Stimulated activated CD8-positive, alpha-beta memory T cell treated with anti-CD3 and anti-CD28 coated beads, Interleukin-2, amount 100 ng/mL, for 1 hour (primary cell): ENCODE measurements at places on chromosomes 5 and 9.

DNA sequence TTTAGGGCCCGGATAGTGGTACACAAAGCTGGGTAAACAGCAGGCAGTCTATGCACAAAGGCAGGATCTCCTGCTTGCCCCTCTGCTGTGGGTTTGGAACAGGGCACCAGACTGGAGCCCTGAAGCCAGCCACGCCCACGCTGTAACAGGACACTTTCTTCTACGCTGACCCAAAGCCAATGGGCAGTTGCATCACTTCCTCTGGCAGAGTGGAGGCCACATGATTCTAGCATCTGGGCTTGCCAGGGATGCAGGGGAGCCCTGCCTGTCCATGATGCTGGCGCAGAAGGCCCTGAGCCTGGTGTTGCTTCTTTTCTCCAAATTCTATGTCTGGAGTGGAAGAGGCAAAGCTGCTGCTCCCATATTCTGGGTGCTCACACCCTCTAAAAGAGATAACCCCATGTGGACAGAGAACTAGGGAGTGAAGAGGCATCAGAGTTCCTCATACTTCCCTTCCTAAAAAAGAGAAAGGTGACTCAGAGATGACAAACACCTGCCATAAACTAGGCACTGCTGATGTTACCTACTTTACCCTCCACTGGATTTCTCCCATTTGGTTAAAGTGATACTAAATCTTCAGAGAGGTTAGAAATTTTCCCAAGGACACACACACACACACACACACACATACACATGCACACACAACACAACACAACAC lies 260.3 kb upstream of the KLF4 start:
- no peak for DNase-seq

GRCh38 chr5:68272289-68272688 lies 56.7 kb downstream of the PIK3R1 start:
- no peak for DNase-seq

- DNase-seq: no peak
Observed at GRCh38 chr5:68730220-68730978, 363.4 kb upstream of the SLC30A5 start.

DNA sequence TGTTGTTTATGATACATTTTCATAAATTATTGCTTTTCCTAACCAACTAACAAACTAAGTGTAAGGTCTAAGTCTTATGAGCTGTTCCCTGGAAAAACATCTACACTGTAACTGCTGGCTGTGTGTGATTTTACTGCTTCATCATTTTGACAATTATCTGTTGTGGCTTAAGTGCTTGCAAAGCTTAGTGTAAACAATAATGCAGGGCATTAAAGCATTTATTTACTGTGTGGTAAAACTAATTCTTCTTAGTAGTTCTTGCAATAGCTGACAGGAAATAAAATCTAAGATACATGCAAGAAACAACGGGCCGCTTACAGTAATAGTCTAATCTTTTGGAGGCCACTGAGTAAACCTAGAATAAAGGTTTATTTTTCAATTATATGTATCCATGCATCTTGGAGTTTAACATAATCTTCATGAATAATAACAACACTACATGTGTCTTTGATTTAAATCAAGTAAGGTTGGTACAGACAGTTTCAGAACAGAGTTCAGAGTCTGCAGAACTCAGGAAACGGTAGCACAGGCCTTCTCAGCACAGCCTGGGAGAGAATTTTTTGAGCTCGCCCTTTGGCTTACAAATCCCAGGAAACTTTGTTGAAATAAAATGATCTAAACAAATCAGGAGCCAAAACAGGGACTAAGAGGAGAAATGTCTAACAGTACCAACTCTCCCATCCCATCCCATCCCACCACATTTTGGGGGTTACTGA lies 473.1 kb downstream of the NR2F1-AS1 start:
- DNase-seq: no peak

- no peak for DNase-seq
Observed at GRCh38 chr9:18610956-18611355, 137.0 kb downstream of the ADAMTSL1 start.

- no peak for DNase-seq
Observed at GRCh38 chr9:131222460-131222859, 53.9 kb downstream of the FAM78A start.

GRCh38 chr5:62190931-62191330 lies 115.1 kb upstream of the KIF2A start:
- no peak for DNase-seq

- DNase-seq: no peak
Observed at GRCh38 chr9:2727966-2728613, 10.8 kb downstream of the KCNV2 start.

- DNase-seq: no peak
Observed at GRCh38 chr9:70121818-70122436, 78.3 kb downstream of the MAMDC2 start.

DNA sequence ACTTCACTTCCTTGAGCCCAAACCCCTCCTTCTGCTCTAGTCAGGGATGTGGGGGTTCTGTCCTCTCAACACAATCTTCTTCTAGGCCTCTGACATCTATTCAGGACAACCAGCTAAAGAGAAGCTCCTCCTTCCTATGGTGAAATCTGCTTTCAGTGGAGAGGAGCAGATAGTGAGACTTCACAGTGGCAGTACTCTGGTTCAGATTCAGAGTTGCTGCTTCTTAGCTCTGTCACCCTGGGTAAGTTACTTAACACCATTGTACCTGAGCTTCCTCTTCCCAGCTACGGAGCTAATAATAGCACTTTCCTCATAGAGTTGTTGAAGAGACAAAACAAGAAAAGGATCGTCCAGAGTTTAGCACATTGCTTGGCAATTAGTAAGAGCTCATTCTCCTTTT lies 77.3 kb upstream of the LARP1 start:
- DNase-seq: no peak

- no peak for DNase-seq
Observed at GRCh38 chr9:90198956-90199355, 443.7 kb downstream of the DIRAS2 start.

GRCh38 chr5:179269781-179270543 lies 75.3 kb downstream of the ADAMTS2 start:
- no peak for DNase-seq

GRCh38 chr5:159903131-159903530 lies 13.2 kb upstream of the ADRA1B start:
- DNase-seq: no peak

- no peak for DNase-seq
Observed at GRCh38 chr5:149038336-149039080, 24.4 kb downstream of the SH3TC2 start.

DNA sequence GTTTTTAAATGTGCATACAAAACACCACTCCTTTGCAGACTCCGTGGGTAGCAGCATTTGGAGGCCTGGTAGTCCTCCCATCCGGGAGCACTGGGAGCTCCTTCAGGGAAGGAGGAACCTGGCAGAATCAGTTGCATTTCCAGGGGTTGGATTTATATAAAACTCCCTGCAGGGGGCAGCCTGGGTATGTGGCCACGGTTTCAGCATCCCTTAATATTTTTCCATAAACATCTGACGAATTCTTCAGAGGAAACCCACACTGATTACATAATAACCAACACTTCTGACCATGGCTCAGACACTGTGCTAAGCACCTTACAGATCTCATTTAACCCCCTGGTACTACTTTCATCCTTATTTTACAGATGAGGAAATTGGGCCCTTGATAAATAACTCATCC lies 6.1 kb upstream of the AFAP1L1 start:
- DNase-seq: no peak

DNA sequence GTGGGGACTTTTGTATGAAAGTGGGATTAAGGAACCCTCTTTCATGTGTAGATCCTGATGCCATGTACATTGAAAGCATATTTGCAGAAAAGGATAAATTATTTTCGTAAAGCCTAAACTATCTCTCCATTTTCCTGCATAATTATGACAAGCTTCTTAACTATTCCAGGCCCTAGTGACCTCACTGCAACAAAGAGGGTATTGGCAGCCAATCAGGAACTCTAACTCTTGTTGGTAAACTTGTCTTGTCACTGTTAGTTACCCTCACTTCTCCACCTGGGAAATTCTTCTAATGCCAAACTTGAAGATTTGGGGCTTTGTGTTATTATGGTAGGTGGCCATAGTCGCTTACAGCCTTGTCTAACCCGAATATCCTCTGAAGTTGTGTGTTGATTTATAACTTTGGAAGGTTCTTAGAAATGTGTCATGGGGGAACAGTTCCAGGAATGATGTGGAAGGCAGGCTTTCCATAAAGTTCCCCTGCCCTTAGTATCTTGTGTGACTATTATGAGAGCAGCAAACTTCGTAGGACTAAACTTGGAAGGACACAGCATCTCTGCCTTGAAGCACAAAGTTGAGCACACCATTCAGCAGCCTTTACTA lies 52.5 kb downstream of the IQGAP2 start:
- DNase-seq: no peak

- DNase-seq: no peak
Observed at GRCh38 chr5:52491071-52491787, 296.5 kb upstream of the ITGA1 start.

DNA sequence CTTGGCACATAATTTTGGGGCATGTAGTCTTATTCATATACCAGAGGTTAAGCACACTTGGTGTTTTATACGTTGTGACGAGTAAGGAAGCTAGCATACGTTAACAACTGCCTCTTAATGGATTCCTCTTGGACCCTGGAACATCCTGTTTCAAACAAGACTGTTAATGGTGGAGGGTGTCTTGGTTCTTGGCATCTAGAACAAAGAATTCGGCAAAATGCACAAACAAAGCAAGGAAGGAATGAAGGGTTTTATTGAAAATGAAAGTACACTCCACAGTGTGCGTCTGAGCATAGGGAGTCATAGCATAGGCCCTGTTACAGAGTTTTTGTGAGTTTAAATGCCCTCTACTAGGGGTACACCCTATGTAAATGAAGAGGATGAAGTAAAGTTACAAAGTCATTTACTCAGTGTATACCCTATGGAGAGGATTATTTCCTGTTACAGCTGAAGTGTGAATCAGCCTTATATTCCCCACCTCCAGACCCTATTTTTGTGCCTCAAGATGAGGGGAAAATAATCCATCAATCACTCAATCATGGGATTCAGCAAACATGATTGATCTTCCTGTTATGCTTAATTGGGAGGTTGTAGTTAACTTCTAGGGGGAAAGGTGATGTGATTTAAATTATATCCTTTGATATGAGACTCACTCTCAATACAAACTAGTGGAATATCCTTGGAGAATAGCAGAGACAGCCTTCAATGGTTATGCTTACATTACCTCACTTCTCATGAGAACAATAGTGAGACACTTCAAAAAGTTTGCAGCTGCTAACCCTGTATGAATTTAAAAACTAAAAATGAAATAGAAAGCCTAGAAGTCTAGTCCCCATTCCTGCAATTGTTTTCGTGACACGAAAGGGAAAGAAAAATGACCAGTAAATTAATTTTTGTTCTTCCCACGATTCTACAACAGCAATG lies 84.9 kb upstream of the MYO10 start:
- no peak for DNase-seq

DNA sequence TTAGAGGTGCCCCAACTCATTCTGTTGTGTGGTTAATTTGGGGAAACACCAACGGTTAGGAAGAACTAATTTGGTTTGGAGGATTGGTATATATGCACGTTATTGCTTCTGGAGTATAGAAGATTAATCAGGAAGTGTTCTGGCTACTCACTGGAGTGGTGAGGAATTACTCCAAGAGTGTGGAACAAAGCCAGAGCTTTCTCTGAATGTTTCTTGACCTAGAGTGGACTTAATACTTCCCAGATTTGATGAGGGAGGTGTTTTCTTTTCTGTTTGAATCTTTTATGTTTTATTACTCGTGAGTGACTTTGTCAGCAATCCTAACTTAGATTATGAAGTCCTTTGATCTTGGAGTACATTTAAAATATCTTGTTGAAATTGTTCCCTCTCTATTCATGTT lies 163.7 kb downstream of the MAN2A1 start:
- DNase-seq: no peak

GRCh38 chr9:129609486-129610212 lies 11.3 kb downstream of the C9orf50 start:
- no peak for DNase-seq

GRCh38 chr5:132354381-132355139 lies 14.9 kb upstream of the SLC22A5 start:
- no peak for DNase-seq

- DNase-seq: no peak
Observed at GRCh38 chr5:151001436-151001835, 19.0 kb upstream of the GPX3 start.

- DNase-seq: no peak
Observed at GRCh38 chr9:77817590-77818311, 169.6 kb upstream of the GNA14 start.

GRCh38 chr9:132708769-132709430 lies 38.6 kb downstream of the GTF3C4 start:
- DNase-seq: no peak

DNA sequence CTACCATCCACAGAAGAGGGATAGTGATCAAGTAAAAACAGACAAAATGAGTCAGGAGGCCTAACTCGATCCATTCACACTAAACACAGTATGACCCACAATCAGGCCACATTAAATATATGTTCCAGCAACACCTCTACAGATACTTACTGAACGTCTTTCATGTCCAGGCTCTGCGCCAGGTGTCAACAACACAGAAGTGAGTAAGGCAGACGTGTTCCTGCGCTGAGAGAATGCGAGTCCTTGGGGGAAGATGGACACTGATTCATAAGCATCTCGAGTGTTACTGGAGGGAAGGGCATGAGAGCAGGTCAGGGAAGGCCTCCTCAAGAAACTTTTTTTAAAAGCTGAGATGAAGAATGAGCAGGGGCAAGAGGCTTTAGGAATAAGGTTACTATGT lies 164.3 kb upstream of the CLINT1 start:
- no peak for DNase-seq

DNA sequence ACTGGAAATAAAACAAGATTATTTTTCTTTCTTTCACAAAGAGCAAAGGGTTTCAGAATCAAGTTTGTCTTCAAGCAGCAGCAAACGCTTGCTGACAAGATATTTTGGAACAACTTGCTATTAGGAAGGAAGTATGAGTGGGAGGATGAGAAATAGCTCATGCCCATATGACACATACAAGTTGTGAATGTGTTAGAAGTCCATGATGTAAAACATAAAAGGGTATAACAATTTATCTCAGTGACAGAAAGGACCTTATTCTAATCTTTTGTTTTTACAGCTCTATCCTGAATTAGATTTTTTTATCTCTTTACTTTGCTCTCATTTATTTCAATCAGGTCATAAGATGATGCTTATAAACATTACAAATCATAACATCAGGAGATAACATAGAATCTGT lies 516.6 kb upstream of the MEF2C start:
- no peak for DNase-seq

GRCh38 chr9:73437758-73438157 lies 286.1 kb downstream of the ANXA1 start:
- DNase-seq: no peak
